ENCODE measurements at places on chromosomes 12 and 14.

GRCh38 chr12:109554761-109555160 is 18.5 kb downstream of the MMAB start:
- ATAC-seq, result no peak

DNA sequence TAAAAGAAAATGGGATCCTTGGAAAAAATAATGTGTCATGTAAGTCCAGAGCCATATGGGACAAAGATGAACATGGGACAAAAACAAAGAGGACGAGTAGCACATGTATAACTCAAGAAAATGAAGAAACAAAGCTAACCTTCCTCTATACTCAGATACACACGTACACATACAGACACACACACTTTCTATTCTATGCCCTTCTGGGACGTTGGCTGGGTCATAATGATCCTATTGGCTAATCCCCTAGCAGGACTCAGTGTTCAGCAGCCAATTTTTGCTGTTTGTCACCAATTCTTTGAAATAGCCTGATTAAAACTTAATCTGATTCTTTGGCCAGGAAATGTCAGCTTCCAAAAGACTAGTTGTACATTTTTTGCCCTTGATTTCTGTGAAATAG is 189.4 kb upstream of the FOXG1 start:
- ATAC-seq, result no peak

GRCh38 chr14:24051789-24052655 is at the start of gene CARMIL3:
Gene CARMIL3 (plus strand): TSS chr14:24052009. CDS start chr14:24052154, 145 bp downstream.
- peak; percentile 89 for ATAC-seq

DNA sequence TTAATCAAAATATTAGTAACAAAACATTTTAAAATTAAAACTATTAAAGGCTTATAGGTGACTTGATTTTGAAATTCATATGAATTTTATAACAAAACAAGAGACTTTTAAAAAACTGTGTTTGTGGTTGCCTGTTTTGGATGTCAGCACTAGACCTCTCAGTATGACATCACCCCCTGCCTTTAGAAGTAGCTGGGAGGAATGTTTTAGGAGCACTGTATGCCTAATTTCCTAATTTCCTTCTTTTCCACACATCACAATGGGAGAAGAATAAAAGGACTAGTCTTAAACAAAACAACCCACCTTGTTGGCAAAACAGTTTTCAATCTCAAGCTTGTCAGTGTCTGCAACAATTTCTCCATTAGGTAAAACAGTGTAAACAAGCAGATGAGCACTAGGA is 48.1 kb upstream of the PZP start:
- no peak for ATAC-seq

GRCh38 chr14:75751296-75751695 is 90.2 kb downstream of the TTLL5 start:
- no peak for ATAC-seq

- ATAC-seq, result peak; percentile 97
Observed at GRCh38 chr14:50846226-50846880, 15.4 kb upstream of the NIN start.

GRCh38 chr12:48447755-48448154 is 24.6 kb upstream of the ANP32D start:
- no peak for ATAC-seq

DNA sequence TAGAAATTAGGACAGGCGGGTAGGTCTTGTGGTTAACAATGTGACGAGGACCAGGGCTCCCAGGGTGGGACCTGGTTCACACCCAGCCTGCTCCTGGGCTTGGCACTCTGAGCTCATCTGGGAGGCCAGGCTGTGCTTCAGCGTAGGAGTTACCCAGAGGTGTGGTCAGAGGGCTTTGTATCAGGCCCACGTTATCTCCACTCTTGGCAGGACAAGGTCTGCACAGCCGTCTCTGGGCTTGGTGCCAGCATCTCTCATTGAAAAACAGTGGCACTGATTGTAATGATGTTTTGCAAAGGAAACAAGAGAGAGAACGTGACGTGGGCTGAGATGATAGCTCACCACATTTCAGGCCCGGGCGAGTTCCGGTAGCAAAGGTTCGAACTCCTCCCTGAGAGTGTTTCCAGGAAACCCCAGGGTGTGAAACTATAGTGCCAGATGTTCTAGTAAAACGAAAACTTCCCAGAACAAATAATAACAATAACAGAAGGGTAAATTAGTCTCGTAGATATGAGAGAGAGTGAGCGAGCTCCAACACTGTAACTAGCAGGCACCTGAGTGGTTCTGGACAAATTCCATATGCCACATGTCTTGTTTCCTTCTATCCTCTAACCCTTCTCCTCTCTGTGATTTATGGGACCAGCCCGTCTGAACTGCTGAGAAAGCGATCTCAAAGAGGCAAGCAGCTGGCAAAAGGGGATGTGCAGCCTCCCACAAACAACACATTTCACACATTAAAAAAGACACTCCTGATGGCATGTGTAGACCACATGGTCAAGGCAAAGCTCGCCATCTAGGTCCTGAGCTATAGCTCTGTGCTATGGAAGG is 227.3 kb downstream of the KTN1 start:
- peak; percentile 85 for ATAC-seq

DNA sequence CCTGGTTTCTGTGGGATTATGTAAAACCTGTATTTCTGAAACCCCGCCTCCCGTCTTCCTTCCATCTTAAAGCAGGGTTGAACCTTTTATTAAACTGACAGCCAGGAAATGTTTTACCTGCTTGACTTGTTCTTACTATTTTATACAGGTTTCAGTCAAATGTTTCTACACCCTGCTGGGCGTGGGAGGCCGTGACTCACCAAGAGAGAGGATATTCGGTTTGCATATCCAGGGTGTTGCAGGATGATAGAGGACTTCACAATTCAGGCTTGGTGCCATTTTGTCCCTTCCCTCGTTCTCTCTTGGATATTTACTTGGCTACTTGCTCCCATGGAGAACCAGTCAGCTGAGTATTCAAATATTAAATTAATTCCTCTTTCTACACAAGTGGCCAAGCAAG is 69.7 kb downstream of the ARF6 start:
- no peak for ATAC-seq

GRCh38 chr14:50936016-50936340 is 8.3 kb downstream of the PYGL start:
- ATAC-seq, result no peak

- ATAC-seq, result peak; percentile 44
Observed at GRCh38 chr14:83908419-83908818, 1621.5 kb upstream of the FLRT2 start.

DNA sequence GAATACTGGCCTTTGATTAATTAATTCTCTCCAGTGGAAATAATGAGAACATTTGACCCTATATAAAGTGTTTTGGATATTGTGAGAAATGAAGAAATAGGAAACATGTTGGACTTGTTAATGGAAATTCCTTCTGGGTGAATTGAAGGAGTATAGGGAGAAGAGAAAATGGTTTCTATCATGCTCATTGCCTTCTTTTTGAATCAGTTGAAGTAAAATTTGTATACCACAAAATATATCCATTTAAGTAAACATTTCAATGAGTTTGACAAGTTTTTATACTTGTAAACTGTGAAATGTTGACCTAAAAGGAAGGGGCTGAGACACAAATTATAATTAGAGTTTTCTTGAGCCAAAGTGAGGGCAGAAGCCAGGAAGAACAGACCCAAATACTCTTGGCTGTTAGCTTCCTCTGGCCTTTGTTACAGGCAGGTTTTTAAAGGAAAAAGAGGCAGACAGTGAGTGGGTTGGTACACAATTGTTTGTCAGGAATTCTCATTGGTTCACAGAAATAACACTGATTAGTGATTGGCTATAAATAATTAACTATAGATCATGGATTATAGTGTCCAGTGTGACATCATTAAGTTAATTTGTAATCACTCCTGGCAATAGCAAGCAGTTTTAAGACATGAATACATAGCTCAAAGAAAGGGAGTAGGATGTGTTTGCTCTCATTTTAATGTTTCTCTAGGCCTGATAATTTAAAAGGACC is 826 bp downstream of the ZNF705A start:
- no peak for ATAC-seq

GRCh38 chr14:50599700-50600444 is 39.9 kb downstream of the ATL1 start:
- ATAC-seq, result no peak

DNA sequence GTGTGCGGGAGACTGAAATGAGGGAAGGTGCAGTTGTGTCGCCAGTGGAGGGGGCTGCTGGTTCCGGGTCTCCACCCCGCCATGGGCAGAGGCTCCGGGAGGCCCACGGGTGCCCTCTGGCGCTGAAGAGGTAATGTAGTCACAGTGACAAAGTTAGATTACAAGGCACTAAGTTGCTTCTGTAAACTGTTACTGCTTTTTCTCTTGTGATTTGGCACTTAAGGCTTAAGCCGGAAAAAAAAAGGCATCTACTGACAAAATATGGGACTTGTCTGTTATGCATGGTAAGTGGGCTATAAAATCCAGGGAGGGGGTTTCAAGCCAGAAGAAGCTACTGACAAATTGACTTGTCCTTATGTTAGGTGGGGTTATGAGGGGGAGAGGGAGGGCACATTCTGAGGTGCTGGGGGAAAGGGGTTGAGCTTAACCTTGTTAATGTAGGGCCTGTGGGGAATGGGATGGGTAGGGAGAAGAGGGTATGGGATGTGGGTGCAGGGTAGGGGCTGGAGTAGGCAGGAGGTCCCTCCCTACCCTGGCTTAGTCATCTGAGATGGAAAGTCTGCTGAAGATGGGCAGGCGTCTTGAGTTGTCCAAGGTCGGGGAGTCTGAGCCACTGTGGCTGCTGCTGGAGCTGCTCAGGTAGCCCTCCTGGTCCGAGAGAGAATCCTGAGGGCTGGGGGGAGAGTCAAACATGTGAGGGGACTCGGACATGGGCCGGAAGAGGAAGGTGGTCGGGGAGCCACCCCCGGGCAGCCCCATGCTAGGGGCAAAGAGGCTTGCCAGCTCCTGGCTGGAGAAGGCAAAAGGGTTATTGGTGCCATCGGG is 3.7 kb downstream of the ZFP36L1 start:
- peak; percentile 55 for ATAC-seq

DNA sequence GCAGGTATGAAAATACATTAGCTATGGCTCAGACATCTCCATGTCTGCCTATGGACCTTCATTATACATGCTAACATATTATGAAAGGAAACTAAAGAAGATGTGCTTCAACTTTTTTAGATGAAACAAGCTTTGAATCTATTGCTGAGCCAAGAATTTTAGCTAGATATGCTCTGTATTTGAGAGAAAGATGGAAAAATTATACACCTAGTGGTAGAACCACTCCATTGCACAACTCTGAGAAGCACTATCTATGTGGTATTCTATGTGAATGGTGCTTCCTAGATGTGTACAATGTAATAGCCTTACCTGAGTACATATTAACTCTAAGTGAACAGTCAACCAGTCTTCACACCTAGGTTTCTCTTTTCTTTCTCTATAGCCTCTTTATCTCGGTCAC is 17.3 kb downstream of the EPYC start:
- no peak for ATAC-seq

- no peak for ATAC-seq
Observed at GRCh38 chr14:93734086-93734822, 54.0 kb downstream of the PRIMA1 start.

DNA sequence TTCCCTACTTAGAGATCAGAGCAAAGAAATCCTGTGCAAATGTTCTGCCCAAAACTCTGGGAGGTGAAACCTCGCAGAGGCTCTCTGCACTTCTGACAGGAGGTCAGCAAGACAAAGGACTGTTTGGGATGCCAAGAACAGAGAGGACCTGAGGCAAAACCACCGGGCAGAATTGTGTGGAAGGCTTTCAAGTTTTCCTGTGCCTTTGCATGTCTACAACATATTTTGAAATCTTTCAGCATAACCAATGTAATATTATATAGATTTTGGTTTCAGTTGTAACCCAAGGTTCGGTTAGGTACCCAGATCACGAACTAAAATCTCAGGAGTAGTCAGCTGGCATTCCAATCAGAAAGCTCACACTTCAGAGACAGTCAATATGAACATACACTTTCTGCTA is 99.4 kb upstream of the PLEKHA5 start:
- ATAC-seq, result no peak

- peak; percentile 76 for ATAC-seq
Observed at GRCh38 chr12:60501124-60501729, 905.4 kb downstream of the SLC16A7 start.

DNA sequence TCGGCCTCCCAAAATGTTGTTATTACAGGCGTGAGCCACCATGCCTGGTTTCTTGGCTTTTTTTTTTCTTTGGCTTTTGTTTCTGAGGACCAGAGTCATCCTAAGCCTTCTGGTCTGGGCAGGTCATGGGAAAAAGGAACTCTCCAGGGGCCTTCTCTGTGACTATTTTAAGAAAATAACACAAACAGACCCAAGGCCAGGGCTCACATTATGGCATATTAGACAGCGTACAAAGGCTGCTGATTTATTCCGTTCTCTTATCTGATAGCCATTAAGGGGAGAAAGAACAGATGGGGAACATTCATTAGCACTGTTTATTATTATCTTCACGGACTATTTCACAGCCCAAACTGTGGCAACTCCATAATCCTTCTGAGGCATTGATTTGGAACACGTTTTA is 28.8 kb upstream of the MANSC4 start:
- peak; percentile 24 for ATAC-seq

DNA sequence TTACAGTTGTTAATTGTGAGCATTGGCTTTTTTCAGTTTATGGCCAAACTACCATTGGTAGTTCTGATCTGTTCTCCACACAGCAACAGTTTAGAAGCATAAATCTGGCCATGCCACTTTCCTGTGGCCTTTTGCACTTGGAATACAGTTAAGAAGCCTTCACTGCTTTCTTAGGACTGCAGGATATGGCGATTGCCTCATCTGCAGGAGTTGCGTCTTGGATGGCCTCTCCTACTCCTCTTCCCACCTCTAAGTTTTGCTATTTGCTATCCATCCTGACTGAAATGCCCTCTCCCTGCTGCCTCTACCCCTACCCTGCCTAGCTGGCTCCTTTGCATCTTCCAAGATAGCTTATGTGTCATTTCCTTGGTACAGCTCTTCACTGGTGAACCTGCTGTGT is 12.8 kb upstream of the BMAL2 start:
- no peak for ATAC-seq

GRCh38 chr14:93804654-93805053 is 16.4 kb upstream of the PRIMA1 start:
- no peak for ATAC-seq

DNA sequence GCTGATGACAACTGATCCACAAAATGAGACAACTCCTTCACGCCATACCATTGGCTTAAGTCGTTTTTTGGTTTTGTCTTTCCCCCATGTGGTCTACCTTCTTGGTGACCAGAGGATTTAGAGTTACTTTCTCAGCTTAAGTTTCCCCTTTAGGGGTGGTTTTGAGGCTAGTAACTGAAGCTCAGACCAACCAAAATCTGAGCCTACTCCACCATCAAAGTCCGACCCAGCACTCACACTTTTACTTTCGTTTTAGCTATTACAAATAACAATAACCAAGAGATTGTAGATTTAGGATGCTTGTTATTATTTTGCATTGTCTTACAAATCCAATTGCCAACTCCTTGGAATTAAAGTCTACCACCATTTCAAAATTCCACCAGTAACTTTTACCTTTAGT is 130.6 kb upstream of the MDM1 start:
- ATAC-seq, result no peak

DNA sequence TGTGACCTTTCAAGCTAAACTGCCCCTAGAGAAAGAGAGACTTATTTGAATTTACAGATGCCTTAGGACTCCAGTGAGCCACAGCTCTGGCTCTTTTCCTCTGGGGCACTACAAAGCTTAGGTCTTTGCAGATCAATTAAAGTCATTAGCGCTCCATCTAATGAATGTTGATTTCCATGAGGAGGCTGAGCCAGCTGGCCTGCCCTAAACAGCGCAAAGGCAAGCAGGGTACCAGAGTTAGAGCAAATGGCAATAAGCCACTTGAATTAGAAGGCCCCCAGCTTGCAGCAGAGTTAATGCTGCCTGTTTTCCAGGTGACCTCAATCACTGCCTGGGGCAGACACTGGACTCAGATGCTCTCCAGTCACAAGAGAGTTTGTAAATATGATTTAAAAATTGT is 695.3 kb downstream of the DIO2 start:
- ATAC-seq, result no peak

GRCh38 chr12:32296567-32296966 is 102.8 kb upstream of the FGD4 start:
- no peak for ATAC-seq
